ENCODE measurements at places on chromosomes 5 and 9.

- DNase-seq = no peak
Measured at GRCh38 chr5:143124593-143124992, 278.9 kb downstream of the NR3C1 start.

GRCh38 chr9:27870404-27870803 is 297.1 kb upstream of the C9orf72 start:
- DNase-seq = no peak

DNA sequence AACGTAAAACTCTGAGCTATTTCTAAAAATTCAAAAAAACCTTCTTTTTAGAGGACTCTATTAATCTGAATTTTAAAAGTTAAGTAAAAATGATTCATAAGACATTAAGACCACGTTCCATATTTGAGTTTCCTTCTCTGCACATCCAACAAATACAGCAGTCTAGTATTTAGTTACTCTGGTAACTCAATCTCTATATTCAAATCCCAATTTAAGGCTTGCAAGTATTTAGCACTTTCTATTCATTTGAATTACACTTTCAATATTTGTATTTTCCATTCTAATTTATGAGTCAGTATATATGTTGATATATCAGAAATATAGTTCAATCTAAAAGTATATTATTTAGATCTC is 17.7 kb downstream of the RFX3 start:
- no peak for DNase-seq

DNA sequence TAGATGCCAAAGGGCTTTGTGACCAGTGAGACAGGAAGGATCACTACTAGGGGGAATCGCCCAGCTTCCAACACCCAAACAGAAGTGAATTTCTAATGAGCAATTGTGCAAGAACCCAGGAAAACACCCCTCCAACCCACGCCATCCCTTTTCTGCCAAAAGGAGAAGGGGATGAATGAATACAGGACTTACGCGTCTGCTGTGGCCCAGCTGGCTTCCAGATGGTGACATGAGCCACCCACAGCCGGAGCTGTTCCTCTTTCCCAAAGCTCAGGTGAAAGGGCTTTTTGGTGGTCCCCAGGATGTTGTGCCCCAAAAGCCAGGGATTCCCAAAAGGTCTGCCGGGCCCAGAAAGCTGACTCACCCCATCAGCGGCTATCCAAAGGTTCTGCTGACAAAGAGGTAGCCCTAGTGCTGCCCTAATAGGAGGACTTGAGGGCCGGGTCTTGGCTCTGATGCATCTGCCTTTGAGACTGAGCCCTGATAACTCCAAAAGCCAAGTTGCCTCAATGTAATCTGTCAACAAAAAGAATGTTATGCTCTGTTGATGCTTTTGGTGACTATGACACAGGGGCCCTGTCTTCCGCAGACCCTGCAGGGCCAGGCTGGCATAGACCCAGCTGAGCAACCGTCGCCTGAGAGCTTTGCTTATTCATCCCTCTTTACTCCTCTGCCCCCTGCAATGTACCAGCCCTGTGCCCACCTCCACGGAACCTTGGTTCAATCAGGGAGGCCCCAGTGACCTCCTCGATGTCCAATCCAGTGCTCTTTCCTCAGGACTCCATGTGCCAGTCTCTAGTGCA is 14.5 kb downstream of the GSN start:
- peak; percentile 48 for DNase-seq

DNA sequence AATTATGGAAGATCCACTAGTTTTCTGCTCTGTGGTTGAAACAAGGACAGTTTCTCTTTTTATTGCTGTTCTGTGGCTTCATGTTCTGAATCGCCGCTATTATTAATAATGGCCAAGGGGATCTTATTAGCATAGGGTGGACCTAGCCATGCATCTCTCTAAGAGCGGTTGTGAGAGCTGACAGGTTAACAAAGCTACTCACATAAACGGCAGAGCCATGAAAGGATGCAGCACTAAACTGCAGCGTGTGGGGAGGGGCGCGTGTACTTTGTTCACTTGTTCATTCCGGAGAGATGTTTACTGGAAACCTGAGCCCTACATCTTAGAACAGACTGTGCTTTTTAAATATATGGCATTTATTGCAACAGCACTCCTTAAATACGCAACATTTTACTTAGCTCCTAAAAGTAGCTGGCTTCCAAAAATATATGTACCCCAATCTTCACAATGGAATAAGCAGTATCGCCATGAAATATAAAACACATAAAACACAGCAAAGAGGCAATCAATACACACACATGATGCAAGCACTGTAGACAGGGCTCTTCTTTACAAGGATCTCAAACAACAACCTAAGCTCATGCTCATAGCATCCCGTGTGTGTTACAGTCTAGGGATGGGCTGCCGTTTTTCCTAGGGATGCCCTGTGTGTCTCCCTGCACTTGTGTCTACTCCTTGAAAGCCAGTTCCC is 424.6 kb downstream of the MED10 start:
- DNase-seq = peak; percentile 26

GRCh38 chr9:93480262-93480661 is 26.9 kb upstream of the FAM120AOS start:
- DNase-seq = no peak

GRCh38 chr9:33884856-33885701 is 68.1 kb downstream of the UBE2R2 start:
- no peak for DNase-seq

DNA sequence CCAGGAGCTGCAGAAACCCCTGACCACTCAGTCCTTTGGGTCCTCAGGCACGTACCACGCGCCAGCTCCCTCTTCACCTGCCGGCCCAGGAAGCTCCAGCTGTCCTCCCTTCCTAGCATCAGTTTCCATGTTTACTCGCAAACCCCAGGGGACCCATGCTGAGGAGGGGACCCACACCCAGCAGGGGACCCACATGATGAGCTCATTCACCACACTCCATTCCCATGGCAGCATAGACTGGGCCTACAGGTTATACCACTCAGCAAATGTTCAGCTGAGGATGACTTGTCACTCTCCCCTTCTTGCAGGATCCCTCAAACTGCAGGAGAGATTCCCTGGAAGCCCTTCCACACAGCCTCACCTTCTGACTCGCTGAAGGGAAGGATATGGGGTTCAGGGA is 73.5 kb upstream of the GALNT10 start:
- DNase-seq = no peak

DNA sequence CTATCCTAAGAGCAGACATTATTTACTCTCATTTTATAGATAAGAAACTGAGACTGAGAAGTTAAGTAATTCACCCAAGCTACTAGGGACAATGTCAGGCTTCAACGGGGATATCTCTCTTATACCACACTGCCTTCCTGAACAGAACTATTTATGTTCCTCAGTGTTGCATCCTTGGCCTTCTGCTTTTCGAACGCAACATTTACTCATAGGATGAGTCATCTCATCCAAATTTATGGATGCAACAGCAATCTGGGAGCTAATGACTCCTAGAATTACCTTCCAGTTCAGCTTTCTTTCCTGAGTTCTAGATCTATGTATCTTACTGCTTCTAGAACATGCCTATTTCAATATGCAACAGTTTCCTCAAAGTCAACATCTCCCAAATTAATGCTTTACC is 103.6 kb upstream of the PAM start:
- peak; percentile 2 for DNase-seq

GRCh38 chr5:54013556-54014194 is 296.7 kb downstream of the ARL15 start:
- peak; percentile 14 for DNase-seq

GRCh38 chr5:132474881-132475496 is 15.6 kb downstream of the IRF1 start:
- DNase-seq = no peak

GRCh38 chr5:98968056-98968564 is 39.3 kb upstream of the CHD1 start:
- no peak for DNase-seq

DNA sequence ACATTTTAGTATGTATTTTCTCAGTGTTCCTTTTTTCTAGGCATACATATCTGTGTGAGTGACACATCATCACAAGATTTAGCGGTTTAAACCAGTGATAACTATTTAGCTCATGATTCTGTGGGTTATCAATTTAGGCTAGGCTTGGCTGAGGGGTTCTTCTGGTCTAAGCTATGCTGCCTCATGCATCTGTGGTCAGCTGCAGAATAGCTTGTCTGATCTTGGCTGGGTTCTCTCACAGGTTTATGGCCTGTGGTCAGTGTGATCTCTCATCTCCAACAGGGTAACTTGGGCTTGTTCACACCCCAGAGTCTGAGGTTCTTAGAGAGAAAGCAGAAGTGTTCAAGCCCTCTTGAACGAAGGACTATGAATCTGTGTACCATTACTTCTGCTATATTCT is 363.3 kb downstream of the KDM4C start:
- DNase-seq = peak; percentile 8

- no peak for DNase-seq
Measured at GRCh38 chr9:81536242-81537025, 152.9 kb downstream of the TLE1 start.

DNA sequence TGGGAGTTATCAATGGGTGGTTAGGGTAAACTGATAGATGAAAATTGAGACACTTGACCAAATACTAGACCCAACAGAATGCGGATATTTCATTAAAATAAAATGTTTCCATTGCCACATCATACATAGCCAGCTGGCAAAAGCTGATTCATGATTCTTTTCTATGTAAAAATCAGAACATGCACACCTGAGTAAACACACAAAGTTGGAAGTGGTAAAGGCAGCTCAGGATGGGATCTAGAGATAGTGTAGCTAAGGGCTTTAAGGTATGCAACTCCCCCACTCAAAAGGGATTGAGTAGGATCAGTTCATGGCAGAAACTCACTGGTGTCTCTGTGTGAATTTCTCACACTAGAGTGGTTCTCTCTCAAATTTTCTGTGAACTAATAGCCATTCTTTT is 541.1 kb upstream of the GRAMD2B start:
- no peak for DNase-seq

DNA sequence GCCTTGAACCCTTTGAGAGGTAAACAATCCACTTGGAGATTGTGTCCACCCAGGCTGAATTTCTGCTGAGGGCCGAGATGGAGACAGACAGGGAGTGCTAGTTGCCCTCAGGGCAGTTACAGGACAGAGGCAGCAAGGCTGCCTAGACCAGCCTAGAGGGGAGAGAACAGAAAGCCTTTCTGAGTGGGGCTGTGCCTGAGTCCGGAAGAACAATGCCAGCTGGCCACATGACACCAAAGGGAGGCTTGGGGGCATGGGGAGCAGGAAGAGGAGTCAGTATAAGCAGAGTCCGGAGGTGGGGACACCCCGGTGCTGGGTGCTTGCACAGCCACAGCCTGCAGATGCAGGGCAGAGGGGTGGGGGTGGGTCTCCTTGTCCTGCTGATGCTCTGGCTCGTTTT is 145.7 kb downstream of the CFAP90 start:
- DNase-seq = no peak

DNA sequence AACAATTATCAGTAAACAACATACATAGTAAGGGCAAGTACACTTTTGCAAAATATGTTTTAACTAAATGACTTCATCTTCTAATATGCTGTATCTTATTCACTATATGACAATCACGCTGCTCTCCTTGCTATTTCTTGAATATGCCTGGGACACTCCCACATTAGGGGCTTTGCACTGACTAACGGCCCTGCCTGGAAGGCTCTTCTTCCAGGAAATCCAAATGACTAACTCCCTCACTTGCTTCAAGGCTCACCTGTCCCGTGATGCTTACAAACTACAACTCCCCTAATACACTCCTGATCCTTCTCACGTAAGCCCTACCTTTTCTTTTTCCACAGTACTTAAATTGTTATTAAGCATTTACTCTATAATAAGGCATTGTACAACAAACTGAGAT is 10.6 kb downstream of the ERP44 start:
- no peak for DNase-seq

- DNase-seq = no peak
Measured at GRCh38 chr9:35689542-35690293, at the start of gene TPM2. TPM2 (minus strand) TSS chr9:35689925; CDS start chr9:35689817, 108 bp downstream.

DNA sequence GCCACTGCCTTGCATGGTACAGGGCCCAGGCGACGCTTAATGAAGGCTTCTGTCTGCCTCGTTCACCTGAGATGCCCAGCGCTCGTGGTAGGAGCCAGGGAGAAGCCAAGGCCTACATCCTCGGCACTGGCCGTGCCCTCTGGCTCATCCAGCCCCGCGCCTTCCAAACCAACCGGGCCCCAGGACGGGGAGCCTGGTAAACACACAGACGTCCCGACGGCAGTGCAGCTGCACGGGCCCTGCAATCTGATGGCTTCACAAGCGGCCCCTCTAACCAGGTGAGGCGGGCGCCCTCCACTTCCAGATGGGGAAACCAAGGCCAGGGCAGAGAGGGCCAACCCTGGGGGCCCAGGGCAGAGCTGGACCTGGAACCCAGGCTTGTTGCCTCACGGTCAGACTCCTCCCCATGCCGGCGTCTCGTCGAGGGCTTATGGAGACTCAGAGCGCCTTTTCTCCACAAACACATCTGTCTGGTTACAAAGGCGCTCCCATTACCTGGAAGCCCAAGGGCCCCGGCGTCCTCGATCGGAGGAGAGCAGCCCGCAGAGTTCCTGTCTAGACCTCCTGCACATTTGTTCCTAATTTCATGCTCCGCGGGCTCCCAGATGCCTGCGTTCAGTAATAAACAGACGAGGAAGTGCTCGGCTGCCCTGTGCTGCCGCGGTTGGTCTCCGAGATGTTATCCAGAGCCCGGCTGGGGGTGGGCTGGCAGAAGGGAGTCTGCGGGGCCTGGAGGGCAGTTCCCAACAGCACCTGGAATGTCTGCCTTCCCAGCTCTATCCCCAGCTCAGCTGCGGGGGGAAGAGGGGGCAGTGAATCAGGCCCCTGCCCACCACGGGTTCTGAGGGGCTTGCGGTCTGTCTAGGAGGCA is 23.5 kb downstream of the FAM163B start:
- DNase-seq = no peak

DNA sequence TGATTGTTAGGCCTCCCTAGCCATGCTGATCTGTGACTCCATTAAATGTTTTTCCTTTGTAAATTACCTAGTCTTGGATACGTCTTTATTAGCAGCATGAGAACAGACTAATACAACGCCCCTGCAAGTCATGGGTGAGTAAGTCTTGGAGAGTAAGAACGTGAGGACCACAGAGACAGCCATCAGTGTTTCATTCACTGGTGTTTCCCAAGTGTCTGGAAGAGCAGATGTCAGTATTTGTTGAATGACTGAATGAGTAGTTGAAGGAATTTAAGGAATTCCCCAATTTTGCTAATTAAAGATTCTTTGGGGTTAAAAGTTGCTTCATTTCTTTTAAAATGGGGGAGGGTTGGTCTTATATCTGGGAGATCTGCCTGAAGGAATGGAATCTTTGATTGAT is 178.8 kb downstream of the TRIO start:
- DNase-seq = no peak

DNA sequence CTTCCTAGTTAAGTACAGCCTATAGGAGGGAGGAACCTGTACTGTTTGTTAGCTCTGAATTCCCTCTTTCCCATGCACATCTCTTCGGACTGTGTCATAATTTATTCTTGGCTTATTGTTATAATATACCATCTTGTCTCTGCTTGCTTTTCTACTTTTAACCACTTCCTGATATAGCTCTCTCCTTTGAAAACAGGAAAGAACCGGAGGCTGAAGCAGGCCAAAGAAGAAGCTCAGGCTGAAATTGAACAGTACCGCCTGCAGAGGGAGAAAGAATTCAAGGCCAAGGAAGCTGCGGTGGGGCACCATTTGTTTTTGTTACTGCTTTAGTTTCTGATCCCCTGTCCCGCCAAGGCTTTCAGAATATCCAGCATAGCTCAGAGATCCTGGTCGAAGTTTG is 4.8 kb downstream of the ATP6V1G1 start:
- DNase-seq = no peak

All from SW480 (cell line).